ENCODE measurements at places on chromosomes 1 and 21.

DNA sequence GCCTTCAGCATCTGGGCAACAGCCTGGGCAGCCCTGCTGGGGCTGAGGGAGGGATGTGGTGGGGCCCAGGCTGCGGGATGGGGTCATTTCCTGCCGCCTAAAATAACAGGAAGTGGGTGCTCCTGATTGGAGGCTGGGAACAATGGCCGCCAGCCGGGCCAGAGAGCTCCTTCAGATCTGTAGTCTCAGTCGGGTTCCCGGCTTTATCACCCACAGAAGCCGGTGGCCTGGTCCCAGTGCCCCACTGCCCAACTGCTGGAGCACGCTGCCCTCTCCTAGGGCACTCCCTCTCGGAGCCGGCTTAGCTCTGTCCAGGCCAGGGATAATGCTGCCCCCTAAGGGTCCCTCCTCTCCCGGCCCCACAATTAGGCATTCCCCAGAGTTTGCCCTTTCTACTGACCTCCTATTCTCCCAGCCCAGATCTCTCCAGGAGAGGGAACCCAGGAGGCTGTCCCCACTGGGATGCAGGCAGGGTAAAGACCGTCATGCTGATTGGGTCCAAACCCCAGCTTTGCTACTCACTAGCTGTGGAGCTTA lies 5.1 kb downstream of the MAP7D1 start:
- peak; percentile 90 for DNase-seq

DNA sequence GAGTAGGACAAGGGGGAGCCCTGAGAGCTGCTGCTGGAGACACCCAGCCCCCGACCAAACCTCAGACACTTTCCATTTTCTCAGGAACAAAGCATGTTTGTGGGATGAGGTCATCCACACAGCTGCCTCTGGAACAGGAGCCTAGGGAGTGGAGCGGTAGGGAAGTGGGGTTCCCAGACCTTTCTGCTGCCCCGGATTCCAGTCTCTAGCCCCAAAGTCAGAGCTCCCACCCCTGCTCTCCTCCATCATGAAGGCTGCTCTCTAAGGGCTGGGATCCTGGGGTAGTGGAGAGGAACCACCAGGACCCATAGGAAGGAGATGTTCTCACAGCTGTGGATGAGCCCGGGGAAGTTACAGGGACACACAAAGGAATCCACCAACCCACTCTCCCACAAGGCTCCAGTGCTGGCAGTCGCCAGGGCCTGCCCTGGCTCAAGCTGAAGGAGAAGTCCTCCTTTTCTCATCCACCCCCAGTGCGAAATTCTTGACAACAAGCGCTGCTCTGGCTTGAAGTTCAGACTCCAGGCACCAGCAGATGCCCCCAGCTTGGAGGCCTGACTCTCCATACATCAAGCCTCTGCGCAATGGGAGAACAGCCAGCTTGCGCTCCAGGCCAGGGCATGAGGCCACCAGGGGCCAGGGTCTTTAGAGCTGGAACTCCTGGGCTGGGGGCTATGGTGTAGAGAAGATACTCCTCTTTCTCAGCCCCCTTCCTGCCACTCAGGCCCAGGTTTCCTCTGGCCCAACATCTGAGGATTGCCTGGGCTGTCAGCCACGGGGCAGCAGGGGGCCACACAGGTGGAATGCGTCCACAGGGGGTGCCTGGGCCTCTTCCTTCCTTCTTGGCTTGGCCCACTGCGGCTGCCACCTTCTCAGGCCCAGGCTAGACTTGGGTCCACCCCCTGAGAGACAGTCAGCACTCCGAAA lies 4.5 kb downstream of the FHL3 start:
- DNase-seq: peak; percentile 18

- no peak for DNase-seq
Measured at GRCh38 chr1:148290881-148291280, 138.8 kb upstream of the NBPF11 start.

DNA sequence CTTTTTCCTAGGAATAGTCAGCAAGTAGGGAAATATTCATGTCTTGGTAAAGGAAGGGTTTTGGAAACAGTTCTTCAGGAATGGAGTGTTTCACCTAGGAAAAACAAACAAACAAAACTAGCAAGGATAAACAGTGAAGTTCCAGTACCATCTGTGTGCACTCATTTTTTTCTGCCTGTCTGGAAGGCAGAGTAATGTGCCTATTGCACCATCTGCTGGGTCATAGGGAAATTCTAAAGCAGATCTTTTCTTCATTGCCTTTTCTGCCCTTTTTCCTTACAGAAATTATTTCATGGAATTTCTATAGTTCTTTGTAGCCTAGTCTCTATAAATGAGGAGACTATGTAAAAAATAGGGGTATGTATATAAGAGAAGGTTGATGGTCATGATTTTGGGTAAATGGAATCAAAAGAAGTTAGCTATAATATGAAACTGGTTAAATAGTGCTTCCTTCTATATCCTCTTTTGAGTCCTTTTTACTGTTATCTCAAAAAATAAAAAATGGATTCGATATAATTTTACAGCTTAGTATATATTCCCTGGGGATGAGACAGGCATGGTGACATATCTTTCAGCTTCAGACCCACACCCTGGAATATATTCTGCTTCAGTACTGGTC lies 3.4 kb upstream of the HRNR start:
- no peak for DNase-seq

DNA sequence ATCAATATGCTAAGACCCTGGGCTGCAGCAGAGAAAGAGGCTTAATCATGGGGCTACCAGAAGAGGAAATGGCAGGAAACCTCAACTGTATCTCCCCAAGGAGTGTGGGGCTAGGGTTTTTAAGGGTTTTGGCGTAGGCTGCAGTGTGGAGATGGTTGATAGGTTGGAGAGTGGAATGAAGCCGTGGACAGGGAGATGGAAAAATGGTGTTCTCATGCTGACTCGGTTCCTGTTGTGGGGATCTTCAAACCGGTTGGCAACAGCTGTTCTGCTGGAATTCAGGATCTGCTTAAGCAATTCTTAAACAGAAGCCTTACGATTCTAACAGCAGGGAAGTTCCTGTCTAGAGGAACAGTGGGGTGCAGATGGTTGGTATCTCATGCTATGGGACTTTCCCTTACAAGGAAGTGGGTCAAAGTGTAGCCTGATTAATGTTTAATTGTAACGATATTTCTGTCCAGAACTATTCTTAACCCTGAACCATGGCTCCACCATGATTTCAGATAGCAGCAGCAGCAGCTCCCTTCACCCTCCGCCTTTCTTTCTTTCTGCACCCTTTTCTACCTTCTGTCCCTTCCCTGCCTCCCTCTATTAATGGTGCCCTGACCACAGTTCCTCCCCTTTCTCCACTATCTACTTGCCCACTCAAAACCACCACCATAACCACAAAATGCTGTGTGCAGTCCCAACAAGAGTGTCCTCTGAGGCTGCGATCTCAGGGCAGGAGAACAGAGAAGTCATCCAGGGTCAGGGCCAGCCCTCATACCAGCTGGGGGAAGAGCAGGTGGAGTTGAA lies 30.8 kb downstream of the RSPH1 start:
- DNase-seq: peak; percentile 82

DNA sequence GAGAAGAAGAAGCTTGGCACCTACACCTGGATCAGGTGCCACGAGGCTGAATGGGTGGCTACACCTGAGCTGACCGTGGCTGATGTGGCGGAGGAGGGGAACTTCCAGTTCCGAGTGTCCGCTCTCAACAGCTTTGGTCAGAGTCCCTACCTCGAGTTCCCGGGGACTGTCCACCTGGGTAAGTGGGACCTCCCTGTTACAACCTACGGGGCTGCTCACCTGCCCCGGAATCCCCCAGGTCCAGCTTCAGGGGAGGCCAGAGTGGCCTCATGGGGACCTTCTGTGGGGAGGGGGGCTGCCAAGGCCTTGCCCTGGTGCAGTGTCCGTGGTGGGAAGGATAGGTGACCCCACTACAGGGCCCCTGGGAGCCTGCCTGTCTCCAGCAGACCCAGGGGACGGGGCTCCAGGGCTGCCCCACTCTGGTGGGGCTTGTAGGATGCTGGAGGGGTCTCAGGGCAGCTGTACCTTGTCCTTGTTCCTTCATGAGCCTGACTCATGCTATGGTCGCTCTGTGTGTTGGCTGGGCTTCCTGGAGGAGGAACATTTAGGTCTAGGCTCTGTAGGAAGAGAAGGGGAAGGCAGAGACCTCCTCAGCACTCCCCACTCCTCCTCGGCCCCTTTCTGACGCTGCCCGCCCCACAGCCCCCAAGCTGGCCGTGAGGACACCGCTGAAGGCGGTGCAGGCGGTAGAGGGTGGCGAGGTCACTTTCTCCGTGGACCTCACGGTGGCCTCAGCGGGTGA lies 7.2 kb downstream of the OBSCN start:
- no peak for DNase-seq

DNA sequence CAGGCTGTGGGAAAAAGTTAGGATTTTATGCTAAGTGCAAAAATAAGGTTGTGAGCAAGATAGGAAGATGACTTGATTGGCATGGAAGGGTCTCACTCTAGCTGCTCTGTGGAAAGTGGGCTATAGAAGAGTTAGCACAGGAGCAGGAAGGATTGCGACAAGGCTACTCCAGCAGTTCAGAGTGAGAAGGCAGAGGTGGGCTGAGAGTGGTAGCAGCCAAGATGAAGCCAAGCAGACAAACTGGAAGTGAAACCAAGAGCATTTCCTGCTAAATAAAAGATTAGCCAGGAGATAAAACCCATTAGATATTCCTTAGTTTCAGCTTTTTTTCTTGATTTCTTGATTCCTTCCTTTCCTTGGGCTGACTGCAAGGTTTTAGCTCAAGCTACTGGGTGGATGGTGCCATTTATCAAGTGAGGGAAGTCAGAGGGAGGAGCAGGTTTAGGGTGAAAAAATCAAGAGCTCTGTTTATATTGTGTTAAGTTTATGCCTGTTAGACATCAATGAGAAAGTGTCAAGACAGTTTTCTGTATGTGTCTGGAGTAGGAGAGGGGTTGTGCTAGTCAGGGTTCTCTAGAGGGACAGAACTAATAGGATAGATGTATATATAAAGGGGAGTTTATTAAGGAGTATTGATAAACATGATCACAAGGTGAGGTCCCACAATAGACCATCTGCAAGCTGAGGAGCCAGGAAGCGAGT lies 33.1 kb upstream of the ZNF644 start:
- DNase-seq: peak; percentile 76

DNA sequence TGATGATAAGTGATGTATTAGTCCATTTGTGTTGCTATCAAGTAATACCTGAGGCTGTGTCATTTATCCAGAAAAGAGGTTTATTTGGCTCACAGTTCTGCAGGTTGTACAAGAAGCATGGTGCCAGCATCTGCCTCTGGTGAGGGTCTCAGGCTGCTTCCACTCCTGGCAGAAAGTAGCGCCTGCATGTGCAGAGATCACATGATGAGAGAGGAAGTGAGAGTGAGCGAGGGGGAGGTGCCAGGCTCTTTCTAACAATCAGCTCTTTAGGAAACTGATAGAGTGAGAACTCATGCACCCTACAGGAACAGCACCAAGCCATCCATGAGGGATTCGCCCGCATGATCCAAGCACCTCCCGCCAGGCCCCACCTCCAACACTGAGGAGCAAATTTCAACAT lies 2.2 kb upstream of the FHAD1 start:
- DNase-seq: no peak

- no peak for DNase-seq
Measured at GRCh38 chr1:101181930-101182329, 54.9 kb upstream of the S1PR1 start.

DNA sequence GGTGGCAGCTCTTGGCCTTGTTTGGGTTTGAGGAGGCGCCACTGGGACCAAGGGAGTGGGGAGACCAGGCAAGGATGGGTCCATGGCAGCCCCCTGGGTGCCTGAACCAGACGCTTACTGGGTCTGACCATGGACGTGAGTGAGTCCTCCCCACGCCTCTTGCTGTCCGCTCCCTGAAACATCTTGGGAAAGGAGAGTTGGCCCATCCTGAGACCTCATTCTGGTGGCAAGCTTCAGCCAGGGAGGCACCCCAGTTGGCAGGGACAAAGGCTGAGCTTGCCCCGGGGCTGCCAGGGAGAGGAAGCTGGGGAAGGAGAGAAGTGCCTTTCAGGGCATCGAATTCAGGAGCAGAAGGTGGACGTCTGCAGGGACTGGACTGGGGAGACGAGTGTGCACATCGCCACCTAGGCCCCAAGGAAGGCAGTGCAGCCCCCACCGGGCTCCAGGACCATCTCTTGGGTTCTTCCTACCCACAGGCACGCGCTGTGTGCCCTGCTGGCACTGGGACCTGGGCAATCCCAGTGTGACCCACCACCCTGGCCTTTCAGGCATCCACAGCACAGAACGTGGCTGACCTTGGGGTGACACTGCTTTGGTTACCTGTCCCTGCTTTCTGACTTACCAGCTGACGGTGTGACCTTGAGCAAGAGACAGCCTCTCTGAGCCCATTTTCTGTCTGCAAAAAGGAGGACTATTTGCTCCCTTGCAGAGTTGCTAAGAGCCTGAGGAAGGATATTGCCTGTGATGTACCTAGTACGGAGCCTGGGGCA lies 132.9 kb upstream of the WNT4 start:
- DNase-seq: peak; percentile 6

- no peak for DNase-seq
Measured at GRCh38 chr1:8462371-8462892, 144.5 kb downstream of the SLC45A1 start.

- DNase-seq: no peak
Measured at GRCh38 chr1:110561596-110561995, 42.6 kb upstream of the KCNA10 start.

DNA sequence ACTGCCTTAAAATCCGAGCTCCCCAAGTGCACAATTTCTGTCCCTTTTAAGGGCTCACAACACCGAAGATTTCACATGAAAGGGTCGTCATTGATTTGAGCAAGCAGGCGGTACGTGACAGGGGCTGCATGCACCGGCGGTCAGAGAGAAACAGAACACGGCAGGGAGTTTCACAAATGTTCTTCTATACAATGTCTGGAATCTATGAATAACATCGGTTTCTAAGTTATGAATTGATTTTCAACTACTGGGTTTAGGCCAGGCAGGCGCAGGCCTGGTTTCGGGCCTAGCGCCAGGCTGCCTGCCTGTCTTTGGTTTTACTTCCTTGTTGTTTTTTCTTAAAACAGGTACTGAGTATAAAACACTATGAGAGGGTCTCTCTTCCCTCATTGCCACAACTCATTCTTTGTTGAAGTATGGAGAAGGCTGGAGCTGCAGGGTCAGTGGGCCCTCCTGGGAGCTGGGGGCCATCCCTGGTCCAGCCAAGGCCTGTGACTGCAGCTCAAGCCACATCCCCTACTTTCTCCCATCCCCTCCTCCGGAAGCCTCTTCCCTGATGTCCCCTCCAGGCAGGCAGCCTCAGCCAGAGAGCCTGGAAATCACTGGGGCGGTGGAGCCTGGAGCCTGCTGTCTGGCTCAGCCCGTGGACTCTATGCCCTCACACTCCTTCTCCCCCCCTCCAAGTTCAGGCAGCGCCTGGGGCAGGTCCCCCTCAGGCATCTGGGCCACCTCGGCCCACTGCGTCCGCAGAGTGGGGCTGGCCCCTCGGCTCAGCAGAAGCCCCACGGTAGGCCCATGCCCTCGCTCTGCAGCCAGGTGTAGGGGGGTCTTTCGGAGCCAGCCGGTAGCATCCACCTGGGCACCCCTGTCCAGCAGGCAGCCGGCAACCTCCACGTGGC lies 2.4 kb downstream of the ANKRD65 start:
- peak; percentile 8 for DNase-seq

DNA sequence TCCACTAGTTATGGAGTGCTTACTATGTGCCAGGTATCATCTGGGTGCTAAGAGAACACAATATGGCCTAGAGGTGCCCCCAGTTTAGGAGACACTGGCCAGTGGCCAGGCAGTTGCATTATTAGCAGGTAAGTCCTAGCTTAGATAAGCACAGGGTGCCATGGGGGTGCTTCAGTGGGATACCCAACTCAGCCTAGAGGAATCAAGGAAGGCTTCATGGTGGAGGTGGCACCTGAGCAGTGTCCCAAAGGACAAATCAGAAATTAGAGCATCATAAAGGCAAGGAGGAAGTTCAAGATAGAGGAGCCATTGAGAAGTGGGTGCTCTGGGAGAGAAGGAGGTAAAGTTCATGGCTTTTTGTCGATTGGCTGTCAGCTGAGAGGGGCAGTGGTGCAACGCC lies 31.9 kb upstream of the PKP1 start:
- DNase-seq: no peak
